ENCODE measurements at places on chromosomes 13 and 19. TPM values are rescaled to one million over a fixed set of nuclear protein-coding genes. Genes with fewer than 3 reads are reported as not detected.

APLP1 gene
- 13.8 TPM for total RNA-seq

UBA52 gene
- total RNA-seq = 485 TPM

NXNL1 gene
- not detected for total RNA-seq

ZNF208 gene
- 1.9 TPM for total RNA-seq

NTN5 gene
- total RNA-seq = 0.32 TPM

RNF17 gene
- total RNA-seq = not detected

SYNGR4 gene
- not detected for total RNA-seq

PRSS57 gene
- total RNA-seq = not detected

GPR4 gene
- not detected for total RNA-seq

IFT88 gene
- 15.7 TPM for total RNA-seq

HPN gene
- not detected for total RNA-seq

OR7D2 gene
- not detected for total RNA-seq

HIPK4 gene
- 0.49 TPM for total RNA-seq

NBEA gene
- 5.7 TPM for total RNA-seq

PALM gene
- total RNA-seq = 0.97 TPM

RASL11A gene
- 1.1 TPM for total RNA-seq

DHDH gene
- not detected for total RNA-seq

KLK12 gene
- not detected for total RNA-seq

PTH2 gene
- total RNA-seq = not detected

PPP1R12C gene
- total RNA-seq = 64.6 TPM

ZNF285 gene
- 2.9 TPM for total RNA-seq

SHISA2 gene
- not detected for total RNA-seq

LYPD3 gene
- 0.36 TPM for total RNA-seq

PEX11G gene
- total RNA-seq = 3.9 TPM

TMEM205 gene
- 82.2 TPM for total RNA-seq

LYPD5 gene
- total RNA-seq = 0.24 TPM

SPACA4 gene
- total RNA-seq = not detected

THSD8 gene
- total RNA-seq = not detected

PGLYRP2 gene
- not detected for total RNA-seq

IFNL2 gene
- not detected for total RNA-seq

SRRM5 gene
- total RNA-seq = not detected

PRODH2 gene
- not detected for total RNA-seq

FUT3 gene
- not detected for total RNA-seq

MYH14 gene
- total RNA-seq = not detected

TMEM86B gene
- 3.6 TPM for total RNA-seq

TRPC4 gene
- 7.6 TPM for total RNA-seq

ACER1 gene
- total RNA-seq = not detected
